ENCODE measurements at places on chromosomes 7 and 10.

- DNase-seq = no peak
Measured at GRCh38 chr10:119140603-119141245, 24.8 kb downstream of the SFXN4 start.

- no peak for DNase-seq
Measured at GRCh38 chr7:69687739-69688433, 89.6 kb downstream of the AUTS2 start.

DNA sequence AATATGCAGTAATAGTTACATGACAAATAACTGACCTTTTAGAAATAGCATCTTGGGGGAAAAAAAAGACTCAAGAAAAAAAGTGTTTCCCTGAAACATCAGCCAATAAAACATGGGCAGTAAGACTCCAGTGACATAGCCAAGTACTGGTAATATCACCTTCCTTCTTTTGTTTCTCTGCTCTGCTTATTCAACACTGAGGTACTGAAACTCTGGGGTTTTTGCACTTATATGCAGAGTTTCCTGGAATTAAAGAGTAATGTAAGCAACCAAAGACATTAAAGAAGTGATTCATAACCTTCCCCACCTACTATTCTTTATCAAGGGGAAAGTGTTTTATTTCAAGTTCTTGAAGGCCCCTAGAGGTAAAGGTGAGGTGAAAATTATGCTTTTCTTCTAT is 414.5 kb downstream of the GRM8 start:
- no peak for DNase-seq

DNA sequence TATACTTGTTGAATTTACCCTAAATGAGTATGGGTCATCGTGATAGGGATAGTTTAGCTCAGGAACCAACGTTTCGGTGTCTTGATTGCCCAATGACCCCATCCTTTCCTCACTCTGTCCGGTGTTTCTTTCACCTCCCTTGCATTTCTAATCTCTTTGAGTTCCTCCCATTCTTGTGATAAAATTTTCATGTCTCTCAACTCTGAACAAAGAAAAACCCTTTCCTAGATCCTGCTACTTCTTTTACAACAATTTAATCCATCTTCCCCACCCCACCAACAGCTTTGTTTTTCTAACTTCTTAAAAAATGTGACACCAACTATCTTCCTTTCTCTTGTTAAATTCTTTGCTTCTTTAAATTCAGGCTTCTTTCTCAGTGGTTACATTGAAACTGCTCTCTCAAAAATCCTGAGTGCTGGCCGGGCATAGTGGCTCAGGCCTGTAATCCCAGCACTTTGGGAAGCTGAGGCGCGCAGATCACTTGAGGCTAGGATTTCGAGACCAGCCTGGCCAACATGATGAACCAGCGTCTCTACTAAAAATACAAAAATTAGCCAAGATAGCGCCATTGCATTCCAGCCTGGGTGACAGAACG is 130.3 kb upstream of the MINDY3 start:
- DNase-seq = no peak
